ENCODE measurements at places on chromosomes 12 and 14.
A peak's percentile ranks its signal among the peaks of the same experiment; 100 is the strongest.

DNA sequence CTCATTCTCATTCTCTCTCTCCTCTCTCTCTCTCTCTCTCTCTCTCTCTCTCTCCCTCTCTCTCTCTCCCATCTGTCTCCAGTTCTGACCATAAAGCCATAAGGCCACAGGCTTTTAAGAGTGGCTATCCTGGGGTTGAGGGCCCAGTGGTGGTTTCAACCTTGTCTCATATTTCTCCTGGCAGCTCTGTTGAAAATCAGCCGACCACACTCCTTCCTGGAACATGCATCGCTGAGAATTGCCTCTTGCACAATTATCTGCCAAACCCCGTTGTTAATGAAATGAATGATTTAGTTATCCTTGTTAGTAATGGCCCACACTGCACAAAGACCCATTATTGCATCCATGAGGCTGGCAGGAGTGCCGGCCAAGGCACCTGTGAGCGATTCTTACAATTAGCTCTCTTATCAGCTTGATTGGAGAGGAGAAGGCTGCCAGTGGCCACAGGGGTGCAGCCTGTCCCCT, 30.4 kb upstream of the KCNA5 start:
- DNase-seq: no peak

GRCh38 chr12:130126023-130126432, 36.2 kb upstream of the FZD10 start:
- no peak for DNase-seq

DNA sequence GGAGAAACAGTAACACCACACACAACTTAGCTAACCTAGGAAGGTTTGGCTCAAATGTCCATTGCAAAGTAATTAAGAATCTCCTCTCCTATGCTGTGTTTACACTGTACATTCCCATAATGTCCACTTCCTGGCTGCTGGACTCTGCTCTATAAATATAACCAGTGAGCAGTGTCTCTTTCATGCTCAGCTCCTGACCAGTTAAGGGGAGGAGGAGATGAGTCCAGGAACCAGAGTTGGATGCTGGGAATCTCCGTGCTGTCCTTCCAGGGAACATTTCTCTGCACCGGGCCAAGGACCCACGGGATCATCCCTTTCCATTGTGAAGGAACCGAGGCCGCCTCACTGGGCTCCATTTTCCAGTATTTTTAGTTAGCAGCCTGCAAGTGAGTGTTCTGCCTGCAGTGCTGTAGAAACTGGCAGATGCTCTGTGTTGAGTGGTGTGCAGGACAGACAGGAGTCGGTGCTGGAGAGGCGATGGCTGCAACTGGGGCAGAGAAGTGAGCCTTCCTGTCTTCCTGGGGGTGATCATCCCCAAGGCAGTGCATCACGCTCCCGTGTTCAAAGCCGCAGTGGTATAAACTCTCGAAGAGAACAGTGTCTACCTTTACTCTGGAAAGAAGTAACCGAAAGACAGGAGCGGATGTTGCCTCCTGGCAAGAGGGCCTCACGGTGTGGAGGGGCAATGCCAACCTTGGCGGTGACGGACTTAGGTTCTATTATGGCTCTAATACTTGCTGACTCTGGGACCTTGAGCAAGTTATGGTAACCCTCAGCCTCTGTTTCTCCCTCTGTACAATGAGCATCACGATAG, 195.5 kb downstream of the CACNA1C start:
- no peak for DNase-seq

DNA sequence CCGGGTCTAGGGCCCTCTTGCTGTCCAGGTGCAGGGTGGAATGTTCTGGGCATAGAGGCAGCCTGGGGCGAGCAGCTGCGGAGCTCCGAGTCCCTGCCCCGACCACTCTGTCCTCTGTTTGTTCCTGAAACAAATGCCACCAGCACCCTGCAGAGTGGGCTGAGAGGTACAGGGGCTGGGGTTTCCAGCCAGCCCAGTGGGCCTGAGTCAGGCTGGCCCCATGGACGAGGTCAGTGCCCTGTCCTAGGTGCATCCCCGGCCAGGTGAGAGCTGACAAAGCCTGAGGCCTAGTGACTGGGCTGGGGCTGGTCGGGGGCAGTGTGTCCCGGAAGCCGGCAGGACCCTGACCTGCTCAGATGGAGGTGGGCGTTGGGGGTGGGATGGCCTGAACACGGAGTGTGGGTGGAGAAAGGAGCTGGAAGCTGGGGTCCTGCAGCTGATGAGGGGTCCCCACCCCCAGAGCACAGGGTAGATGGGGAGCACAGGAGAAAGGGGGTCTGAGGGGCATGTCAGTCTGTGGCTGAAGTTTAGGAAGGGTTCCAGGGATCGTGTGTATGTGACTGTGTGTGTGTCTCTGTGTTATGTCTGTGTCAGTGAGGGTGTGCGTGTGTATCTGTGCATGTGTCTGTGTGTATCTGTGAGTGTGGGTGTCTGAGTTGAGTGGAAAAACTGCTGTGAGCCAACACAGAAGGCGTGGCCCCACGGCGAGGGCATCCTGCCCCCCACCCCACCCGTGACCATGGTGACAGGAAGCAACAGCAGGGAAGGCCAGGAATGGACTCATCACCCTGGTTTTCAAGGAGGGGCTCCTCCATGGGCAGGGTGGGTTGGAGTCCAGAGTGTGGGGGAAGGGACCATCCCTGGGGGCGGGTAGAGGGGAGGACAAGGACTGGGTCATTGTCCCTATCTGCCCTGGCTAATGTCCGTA, 2.4 kb upstream of the CRIP1 start:
- DNase-seq: no peak

DNA sequence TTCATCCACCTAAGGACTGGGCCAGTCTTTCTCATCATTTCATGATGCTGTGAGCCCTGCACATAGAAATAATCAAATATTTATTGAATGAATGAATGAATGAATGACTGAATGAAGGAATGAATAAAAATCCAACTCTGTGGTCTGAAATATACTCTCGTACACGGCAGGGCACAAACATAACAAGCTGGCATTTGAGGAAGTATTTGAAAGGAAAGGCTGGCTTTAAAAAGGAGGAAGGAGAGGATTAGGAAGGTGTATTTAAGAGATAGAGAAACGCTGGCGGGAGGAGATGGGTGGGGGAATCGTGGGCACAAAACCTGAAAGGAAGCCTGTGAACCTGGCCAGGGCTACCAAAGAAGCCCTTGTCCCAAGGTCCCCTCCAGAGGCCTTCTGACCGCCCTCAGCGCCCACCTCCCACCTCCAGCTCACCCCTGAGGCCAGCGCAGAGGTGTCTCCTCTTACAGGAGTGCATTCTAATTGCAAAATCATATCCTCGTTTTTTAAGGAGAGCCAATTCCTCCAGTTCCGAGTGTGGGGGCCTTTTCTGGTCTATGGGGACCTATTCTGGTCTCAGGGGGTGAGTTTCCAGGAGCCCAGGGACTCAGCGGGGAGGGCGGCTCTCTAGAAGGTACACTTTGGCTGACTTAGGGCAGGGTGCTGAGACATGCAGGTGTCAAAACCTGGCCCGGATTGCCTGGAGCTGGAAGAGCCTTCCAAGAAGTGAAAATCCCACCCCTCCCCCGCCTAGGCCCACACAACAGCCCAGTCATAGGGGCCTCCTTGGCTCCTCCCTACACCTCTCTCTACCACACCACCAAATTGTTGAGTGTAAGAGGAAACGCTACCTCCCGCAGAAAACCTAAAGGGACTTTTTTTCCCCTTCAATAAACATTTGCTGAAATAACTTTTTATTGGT, 8.7 kb upstream of the JDP2 start:
- DNase-seq: peak; percentile 24

DNA sequence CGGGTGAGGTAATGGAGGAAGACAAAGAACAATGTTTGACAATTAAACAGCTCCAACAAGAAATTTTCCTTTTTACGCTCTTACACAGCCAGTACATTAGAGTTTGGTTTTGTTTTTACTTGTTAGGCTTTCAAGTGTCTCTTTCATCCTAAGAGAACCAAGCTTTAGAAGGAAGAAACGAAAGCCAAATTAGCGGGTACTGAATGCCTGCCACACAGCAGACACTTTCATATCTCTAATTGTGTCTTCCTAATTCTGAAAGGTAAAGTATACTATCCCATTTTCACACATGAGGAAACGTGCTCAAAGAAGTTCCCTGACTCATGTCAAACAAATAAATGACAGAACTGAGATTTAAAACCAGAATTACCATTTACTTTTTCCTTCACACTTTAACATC, 65.0 kb downstream of the CDK17 start:
- DNase-seq: no peak

GRCh38 chr14:55430024-55430690, 10.3 kb downstream of the TBPL2 start:
- DNase-seq: peak; percentile 68

GRCh38 chr12:115121053-115121452, 437.1 kb upstream of the TBX3 start:
- DNase-seq: no peak

GRCh38 chr14:34592623-34593022, 37.3 kb downstream of the SNX6 start:
- no peak for DNase-seq

Data from Jurkat, Clone E6-1 (cell line).